ENCODE measurements at places on chromosomes 16 and 17.

DNA sequence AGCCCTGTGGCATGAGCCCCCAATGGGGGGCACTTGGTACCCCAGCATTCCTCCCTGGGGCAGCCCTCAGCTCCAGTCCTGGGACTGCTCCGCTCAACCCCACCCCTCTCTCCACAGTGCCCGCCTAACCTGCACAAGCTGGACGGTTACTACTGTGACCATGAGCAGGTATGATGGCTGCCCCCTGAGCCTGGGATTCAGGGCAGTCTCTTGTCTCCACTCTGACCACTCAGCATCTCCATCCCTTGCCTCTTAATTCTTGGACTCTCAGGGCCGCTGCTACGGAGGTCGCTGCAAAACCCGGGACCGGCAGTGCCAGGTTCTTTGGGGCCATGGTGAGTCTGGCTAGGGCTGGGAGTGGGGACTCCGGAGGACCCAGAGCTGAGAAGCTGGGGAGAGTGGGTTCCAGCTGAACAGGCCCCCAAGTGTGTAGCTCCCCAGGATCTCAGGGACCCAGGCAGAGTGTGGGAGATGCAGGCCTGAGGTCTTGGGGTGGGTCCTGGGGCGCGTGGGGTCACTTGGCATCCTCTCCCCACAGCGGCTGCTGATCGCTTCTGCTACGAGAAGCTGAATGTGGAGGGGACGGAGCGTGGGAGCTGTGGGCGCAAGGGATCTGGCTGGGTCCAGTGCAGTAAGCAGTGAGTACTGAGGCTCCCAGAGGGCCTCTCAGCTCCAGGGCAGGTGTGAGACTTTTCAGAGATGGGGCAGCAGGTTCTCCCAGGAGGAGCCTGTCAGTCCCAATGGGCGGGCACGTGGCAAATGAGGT, 18.0 kb downstream of the ADAM11 start:
- DNase-seq = no peak

- DNase-seq = no peak
These were observed 30.5 kb downstream of the SOST start for GRCh38 chr17:43728081-43728480.

- DNase-seq = no peak
These were observed 19.0 kb downstream of the MAP2K3 start for GRCh38 chr17:21303441-21304065.

GRCh38 chr16:20181416-20181815, 107.7 kb upstream of the GPR139 start:
- DNase-seq = no peak

GRCh38 chr16:88895335-88895734, 28.9 kb upstream of the PABPN1L start:
- DNase-seq = no peak

GRCh38 chr17:6439951-6440350, 4.3 kb upstream of the PIMREG start:
- no peak for DNase-seq

GRCh38 chr17:56699186-56699894, 105.8 kb downstream of the NOG start:
- DNase-seq = no peak
